ENCODE measurements at places on chromosomes 5 and 9.

DNA sequence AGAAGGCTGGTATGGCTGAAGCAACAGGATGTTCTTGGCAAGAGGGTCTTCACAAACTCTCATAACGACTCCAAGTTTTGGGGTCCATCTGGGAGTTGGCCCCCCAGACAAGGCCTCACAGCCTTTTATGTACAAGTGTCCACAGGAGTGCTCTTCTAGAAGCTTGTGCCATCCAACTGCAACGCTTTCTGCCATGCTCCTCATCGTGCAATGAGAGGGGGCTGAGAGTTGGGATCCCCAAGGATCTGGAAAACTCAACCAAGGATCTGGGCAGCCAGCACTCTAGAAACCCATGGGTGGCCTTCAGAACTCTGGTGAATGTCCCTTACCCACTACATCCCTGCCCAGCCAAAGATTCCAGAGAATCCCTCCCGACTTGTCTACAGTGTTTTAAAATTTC is 8.5 kb upstream of the AMBP start:
- no peaks in the 10 kb centered on the region for H3K27me3 ChIP-seq
- H3K4me3 ChIP-seq, result no peak overlapping the region

GRCh38 chr9:22037954-22038690 is 29.0 kb upstream of the CDKN2B start:
- no peak overlapping the region for H3K4me3 ChIP-seq
- no peak overlapping the region for H3K27ac ChIP-seq
- H3K4me1 ChIP-seq, result peaks cover 41% of the 10 kb centered on the region
- no peak for DNase-seq
- H3K36me3 ChIP-seq, result peaks cover 1% of the 10 kb centered on the region

DNA sequence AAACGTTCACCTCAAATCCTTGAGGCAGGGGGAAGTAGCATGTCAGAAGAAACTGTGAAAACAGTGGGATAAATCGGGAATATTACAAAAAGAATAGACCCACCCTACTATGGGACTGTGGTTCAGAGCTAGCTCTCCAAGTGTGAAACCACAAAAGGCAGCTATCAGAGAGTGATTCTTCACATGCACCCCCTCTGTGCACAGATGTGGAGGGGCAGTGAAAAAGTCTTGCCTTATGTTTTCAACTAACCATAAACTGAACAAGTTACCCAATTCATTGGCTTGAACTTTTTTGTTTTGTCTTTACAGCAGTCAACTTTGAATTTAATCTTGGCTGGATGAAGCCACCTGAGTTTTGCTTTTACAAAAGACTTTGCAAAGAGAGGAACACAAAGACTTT is 98.8 kb upstream of the NR4A3 start:
- H3K27ac ChIP-seq, result no peak overlapping the region
- H3K4me1 ChIP-seq, result peaks cover 34% of the 10 kb centered on the region
- H3K4me3 ChIP-seq, result no peak overlapping the region
- peaks cover 3% of the 10 kb centered on the region for H3K27me3 ChIP-seq
- no peak for DNase-seq

DNA sequence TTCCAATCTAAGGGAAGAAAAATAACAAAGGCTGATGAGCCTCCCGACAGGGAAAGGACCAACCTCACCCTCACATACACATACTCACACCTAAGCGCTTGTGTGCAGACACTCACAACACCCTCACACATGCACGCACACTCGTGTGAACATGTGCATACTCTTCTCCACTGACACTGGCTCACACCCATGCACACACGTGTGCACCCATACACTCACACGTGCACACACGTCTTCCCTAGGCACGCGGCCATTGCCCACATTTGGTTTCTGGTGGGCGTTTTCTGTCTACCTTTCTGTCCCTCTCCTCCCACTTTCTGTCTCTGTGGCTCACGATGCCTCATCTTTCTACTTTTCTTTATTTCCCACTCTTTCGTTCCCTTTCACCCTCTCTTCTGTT is 169.7 kb upstream of the MVB12B start:
- H3K4me3 ChIP-seq, result no peak overlapping the region
- H3K36me3 ChIP-seq, result no peaks in the 10 kb centered on the region
- H3K4me1 ChIP-seq, result no peaks in the 10 kb centered on the region
- H3K27ac ChIP-seq, result no peak overlapping the region
- no peak for DNase-seq
- no peaks in the 10 kb centered on the region for H3K27me3 ChIP-seq

DNA sequence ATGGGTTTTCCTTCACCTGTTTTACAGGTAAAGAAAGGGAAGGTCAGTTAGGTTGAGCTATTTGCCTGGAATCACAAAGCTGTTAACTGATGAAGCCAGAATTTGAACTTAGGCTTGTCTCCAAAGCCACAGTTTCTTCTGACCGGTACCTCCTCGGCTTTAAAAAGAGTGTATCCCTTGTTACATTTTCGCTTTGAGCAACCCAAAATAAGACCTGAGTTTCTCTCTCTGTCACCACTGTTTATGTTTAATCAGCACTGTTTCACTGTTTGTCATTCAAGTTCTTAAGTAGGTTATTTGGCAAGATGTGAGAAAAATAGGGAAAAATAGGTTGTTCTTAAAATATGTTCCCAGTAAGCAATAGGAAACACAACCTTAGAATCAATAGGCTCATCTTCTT is 84.6 kb downstream of the VCAN start:
- H3K27ac ChIP-seq, result no peak overlapping the region

- H3K27me3 ChIP-seq, result no peaks in the 10 kb centered on the region
- H3K27ac ChIP-seq, result no peak overlapping the region
- no peak for DNase-seq
- no peaks in the 10 kb centered on the region for H3K36me3 ChIP-seq
Measured at GRCh38 chr5:90353254-90353653, 56.3 kb downstream of the CETN3 start.

- H3K27ac ChIP-seq, result no peak overlapping the region
- no peaks in the 10 kb centered on the region for H3K4me1 ChIP-seq
- no peaks in the 10 kb centered on the region for H3K36me3 ChIP-seq
- peaks cover 5% of the 10 kb centered on the region for H3K27me3 ChIP-seq
Measured at GRCh38 chr5:169347786-169348185, 46.8 kb upstream of the SLIT3 start.

GRCh38 chr5:122300374-122300773 is 11.7 kb upstream of the SNCAIP start:
- DNase-seq, result no peak
- no peaks in the 10 kb centered on the region for H3K27me3 ChIP-seq
- no peak overlapping the region for H3K27ac ChIP-seq
- no peak overlapping the region for H3K4me3 ChIP-seq

- H3K4me3 ChIP-seq, result no peak overlapping the region
- DNase-seq, result no peak
- no peak overlapping the region for H3K27ac ChIP-seq
- no peaks in the 10 kb centered on the region for H3K36me3 ChIP-seq
- H3K4me1 ChIP-seq, result no peaks in the 10 kb centered on the region
Measured at GRCh38 chr9:82164159-82164558, 175.6 kb downstream of the SPATA31D1 start.

DNA sequence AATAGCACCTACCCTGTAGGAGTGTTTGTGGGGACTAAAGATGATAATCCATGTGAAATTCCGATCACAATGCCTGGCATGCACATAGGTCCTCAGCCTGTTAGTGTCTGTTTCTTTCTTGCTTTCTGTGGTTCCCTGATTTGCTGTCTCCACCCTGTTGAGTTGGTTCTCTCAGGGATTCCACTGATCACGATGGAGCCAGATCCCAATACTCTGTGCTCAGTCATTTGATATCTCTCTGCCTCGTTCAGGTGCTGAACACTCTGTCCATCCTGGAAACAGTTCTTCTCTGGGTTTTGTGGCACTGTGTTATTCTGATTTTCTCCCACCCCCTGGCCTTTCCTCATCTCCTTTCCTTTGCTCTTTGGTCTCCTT is 60.8 kb downstream of the ARHGAP26 start:
- H3K27me3 ChIP-seq, result peaks cover 2% of the 10 kb centered on the region
- peaks cover 56% of the 10 kb centered on the region for H3K4me1 ChIP-seq
- H3K27ac ChIP-seq, result no peak overlapping the region
- H3K4me3 ChIP-seq, result no peak overlapping the region
- H3K36me3 ChIP-seq, result peaks cover 6% of the 10 kb centered on the region

GRCh38 chr5:99316484-99316883 is 387.7 kb upstream of the CHD1 start:
- H3K36me3 ChIP-seq, result no peaks in the 10 kb centered on the region
- H3K4me1 ChIP-seq, result no peaks in the 10 kb centered on the region
- H3K27me3 ChIP-seq, result no peaks in the 10 kb centered on the region

GRCh38 chr5:137699336-137700281 is 36.3 kb downstream of the KLHL3 start:
- H3K4me3 ChIP-seq, result no peak overlapping the region
- DNase-seq, result no peak
- peaks cover 24% of the 10 kb centered on the region for H3K4me1 ChIP-seq
- H3K27ac ChIP-seq, result no peak overlapping the region

GRCh38 chr9:116816484-116816883 is 129.4 kb downstream of the TRIM32 start:
- no peaks in the 10 kb centered on the region for H3K4me1 ChIP-seq
- no peak overlapping the region for H3K27ac ChIP-seq
- DNase-seq, result no peak
- H3K4me3 ChIP-seq, result no peak overlapping the region

- no peaks in the 10 kb centered on the region for H3K36me3 ChIP-seq
- H3K27me3 ChIP-seq, result peaks cover 19% of the 10 kb centered on the region
- H3K4me1 ChIP-seq, result no peaks in the 10 kb centered on the region
- no peak for DNase-seq
Measured at GRCh38 chr5:138875946-138876345, 811 bp upstream of the LRRTM2 start.

DNA sequence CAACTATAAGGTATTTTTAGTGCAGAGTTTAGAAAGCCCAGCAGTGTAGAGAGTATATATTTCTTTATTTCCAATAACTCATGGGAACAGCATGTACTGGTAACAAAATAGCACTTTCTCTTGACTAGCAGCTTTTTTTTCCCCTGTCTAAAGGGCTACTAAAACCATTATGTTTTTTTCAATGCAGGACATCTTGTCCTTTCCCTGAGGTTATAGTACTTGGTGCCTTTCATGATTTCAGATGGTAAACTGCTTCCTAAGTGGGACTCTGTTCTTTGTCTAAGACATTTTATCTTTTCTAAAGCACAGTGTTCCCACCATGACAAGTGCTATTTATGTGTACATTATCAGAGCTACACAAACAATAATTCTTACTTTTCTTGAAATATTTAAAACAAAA is 122.3 kb downstream of the SLC24A2 start:
- H3K27me3 ChIP-seq, result peaks cover 3% of the 10 kb centered on the region
- H3K27ac ChIP-seq, result no peak overlapping the region
- H3K4me3 ChIP-seq, result no peak overlapping the region
- no peaks in the 10 kb centered on the region for H3K36me3 ChIP-seq

GRCh38 chr9:116298878-116299391 is 145.3 kb downstream of the PAPPA start:
- no peaks in the 10 kb centered on the region for H3K36me3 ChIP-seq
- no peak overlapping the region for H3K4me3 ChIP-seq
- H3K27me3 ChIP-seq, result no peaks in the 10 kb centered on the region
- no peak for DNase-seq

- no peak for DNase-seq
- H3K4me1 ChIP-seq, result no peaks in the 10 kb centered on the region
- no peaks in the 10 kb centered on the region for H3K36me3 ChIP-seq
- H3K27me3 ChIP-seq, result no peaks in the 10 kb centered on the region
Measured at GRCh38 chr5:18067615-18068014, 433.4 kb downstream of the TAF11L14 start.

GRCh38 chr9:89177944-89178829 is at the start of gene SHC3:
SHC3 (minus strand) TSS chr9:89178818; CDS start chr9:89178460, 358 bp downstream.
- no peak within 1 kb of the TSS for H3K27ac ChIP-seq
- DNase-seq, result no peak
- peaks cover 17% of the 10 kb centered on the region for H3K4me1 ChIP-seq
- no peak within 1 kb of the TSS for H3K4me3 ChIP-seq
- peaks cover 65% of the 10 kb centered on the region for H3K27me3 ChIP-seq
- H3K36me3 ChIP-seq, result no peaks in the 10 kb centered on the region

- no peak overlapping the region for H3K27ac ChIP-seq
- no peak overlapping the region for H3K4me3 ChIP-seq
- H3K4me1 ChIP-seq, result no peaks in the 10 kb centered on the region
- no peak for DNase-seq
- H3K36me3 ChIP-seq, result peaks cover 25% of the 10 kb centered on the region
Measured at GRCh38 chr9:6838158-6838557, 80.4 kb downstream of the KDM4C start.

DNA sequence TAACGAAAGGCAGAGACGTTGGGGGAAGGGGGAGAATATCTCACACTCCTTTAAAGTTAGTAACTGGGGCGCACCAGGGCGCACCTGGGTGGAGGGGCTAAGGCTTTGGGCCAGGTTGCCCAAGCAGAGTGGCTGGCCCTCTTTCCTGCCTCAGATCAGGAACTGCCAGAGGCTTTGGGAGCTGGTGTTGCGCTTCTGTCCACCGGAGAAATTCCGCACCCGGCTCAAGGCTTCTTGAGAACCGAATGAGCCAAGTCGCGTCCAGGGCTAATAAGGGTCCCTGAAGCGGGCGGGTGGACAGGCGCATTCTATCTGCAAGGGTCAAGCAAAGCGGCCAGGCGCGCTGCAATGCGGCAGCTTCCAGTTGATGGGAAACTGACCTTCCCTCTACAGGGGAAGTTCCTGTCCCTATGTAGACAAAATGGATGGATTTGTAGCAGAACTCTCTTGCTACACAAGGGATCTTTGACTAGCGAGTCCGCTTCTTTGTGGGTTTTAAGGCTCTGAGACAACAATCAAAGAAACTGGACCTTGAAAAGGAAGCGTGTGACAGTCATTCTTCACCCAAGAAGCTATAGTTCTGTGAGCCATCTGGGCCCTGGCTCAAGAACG is 5.5 kb downstream of the PAX5 start:
- no peak overlapping the region for H3K27ac ChIP-seq
- peaks cover 2% of the 10 kb centered on the region for H3K36me3 ChIP-seq
- DNase-seq, result no peak
- peaks cover 87% of the 10 kb centered on the region for H3K27me3 ChIP-seq
- peaks cover 8% of the 10 kb centered on the region for H3K4me1 ChIP-seq
- no peak overlapping the region for H3K4me3 ChIP-seq

DNA sequence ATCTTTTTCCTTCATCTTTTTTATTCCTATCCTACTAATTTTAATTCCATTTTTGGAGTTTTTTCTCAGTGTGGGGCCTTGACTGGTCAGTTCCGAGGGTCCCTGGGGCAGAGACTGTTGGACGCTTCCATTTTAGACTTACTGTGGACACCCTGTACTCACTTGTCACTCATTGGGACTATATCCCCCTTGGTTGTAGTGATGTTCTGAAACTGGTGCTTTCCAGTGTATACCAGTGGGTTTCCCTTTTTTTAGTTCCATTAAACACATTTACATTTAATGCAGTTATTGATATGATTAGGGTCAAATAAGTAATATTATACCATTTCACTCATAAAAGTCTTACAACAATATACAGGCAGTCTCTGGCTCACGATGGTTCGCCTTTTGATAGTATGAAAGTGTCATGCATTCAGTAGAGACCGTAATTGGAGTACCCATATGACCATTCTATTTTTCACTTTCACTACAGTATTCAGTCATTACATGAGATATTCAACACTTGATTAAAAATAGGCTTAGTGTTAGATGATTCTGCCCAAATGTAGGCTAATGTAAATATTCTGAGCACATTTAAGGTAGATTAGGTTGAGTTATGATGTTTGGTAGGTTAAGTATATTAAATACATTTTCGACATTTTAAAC is 46.0 kb downstream of the CNOT6 start:
- no peak overlapping the region for H3K4me3 ChIP-seq
- H3K27me3 ChIP-seq, result no peaks in the 10 kb centered on the region
- peak overlapping the region; percentile 20 for H3K27ac ChIP-seq
- no peak for DNase-seq
- peaks cover 28% of the 10 kb centered on the region for H3K36me3 ChIP-seq
